ENCODE measurements at places on chromosomes 5 and 9.

DNA sequence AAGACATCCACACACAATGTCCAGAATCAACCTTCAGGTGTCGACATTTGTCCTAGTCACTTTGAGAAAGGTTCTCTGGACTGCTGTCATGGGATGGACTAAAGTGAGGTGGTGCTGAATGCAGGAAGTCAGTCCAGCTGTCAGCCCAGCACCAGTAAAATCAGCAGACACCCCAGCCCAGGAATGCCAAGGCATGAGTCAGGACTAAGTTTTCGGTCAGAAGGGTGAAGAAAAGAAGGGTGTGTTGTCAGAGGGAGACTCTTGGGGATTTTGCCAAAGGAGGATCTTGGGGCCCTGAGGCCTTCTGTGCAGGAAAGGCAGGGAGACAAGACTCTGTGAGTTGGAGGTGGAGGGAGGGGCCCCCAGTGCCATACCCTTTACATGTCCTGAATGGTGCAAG is 69.0 kb upstream of the XPA start:
- no peak for DNase-seq

DNA sequence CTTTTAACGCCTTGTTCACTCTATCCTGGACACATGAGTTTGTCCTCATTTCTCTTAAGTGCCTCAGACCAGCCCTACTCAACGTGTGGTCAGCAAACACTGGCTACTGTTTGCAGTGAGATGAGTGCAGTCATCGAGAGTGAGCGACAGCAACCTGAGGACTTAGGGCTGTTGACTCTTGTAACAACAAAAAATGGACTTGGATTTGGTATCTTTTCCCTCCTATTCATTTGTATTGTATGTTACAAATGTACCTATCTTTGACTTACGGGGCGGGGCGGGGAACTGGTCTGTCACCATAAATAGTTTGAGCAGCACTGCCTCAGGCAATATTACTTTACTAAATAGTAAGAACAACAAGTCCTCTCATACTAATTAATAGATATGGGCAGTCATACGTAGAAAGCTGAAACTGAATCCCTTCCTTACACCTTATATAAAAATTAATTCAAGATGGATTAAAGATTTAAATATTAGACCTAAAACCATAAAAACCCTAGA is 84.1 kb downstream of the TLE1 start:
- no peak for DNase-seq

DNA sequence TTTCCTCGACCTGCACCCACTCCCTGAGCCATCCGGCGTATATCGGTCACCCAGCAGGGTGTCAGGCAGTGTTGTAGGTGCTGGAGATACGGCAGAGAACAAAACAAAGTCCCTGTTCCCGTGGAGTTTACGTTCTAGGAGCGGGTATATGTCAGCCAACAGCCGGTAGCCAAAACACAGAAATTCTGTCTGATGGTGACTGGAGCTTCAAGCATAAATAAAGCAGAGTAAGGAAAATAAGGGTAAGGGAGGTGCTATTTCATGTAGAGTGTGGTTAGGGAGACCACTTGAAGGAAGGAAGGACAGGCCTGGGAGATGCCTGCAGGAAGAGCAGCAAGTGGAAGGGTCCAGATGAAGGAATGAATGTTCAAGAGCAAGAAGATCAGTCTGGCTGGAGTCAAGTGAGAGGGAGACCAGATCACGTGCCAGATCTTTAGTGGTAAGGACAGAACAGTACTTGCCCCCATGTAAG is 783 bp upstream of the ZFR start:
- no peak for DNase-seq

- DNase-seq: no peak
Measured at GRCh38 chr5:125281667-125282066, 535.2 kb upstream of the ZNF608 start.

DNA sequence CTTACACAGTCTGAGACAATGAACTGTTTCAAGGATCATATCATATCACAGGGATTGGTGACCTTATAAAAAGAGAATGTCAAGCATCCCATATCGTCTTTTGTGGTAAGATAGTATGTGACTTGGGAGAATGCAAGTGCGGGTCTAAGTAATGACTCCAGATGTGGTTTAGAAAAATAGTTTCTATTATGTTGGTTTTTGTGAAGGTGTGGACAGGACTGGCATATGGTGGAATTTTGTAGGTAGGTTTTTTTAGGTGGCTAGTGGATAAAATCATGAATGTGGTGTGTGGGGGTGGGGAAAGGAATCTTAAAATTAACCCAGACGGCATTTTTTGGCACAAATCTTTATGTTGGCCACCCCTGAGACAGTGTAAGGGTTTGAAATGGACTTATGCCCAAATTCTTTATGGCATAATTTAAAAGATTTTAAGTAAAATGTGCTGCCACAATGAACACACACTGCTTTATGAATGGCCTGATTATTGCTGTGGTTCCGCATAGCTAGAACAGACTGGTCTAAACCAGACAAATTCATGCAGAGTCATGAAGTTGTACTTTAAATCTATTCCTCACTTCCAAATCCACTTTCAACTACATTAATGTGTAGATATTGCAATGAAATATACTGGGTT is 204.8 kb upstream of the HAPLN1 start:
- no peak for DNase-seq

GRCh38 chr5:125874717-125875116 is 548.5 kb upstream of the GRAMD2B start:
- DNase-seq: no peak

- no peak for DNase-seq
Measured at GRCh38 chr5:1050423-1051365, 42.1 kb downstream of the NKD2 start.

DNA sequence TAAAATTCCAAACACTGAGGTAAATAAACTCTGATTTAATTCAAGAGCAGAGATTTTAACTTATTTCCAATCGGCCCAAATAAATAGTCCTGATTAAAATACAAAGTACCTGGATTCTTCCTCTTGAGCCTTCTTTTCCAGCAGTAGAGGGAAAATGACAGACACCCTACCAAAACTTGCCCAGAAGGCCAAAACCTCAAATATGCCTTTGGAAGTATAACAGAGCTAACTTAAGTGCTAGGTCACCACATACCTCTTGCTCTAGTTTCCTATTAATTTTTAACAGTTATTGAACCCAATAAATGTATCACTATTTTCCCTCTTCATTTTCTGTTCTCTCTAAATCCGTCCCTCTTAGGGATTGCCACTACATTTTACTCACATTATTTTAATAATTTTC is 1.4 kb downstream of the BAAT start:
- DNase-seq: no peak

- DNase-seq: no peak
Measured at GRCh38 chr5:83464261-83464660, 7.3 kb upstream of the VCAN start.

DNA sequence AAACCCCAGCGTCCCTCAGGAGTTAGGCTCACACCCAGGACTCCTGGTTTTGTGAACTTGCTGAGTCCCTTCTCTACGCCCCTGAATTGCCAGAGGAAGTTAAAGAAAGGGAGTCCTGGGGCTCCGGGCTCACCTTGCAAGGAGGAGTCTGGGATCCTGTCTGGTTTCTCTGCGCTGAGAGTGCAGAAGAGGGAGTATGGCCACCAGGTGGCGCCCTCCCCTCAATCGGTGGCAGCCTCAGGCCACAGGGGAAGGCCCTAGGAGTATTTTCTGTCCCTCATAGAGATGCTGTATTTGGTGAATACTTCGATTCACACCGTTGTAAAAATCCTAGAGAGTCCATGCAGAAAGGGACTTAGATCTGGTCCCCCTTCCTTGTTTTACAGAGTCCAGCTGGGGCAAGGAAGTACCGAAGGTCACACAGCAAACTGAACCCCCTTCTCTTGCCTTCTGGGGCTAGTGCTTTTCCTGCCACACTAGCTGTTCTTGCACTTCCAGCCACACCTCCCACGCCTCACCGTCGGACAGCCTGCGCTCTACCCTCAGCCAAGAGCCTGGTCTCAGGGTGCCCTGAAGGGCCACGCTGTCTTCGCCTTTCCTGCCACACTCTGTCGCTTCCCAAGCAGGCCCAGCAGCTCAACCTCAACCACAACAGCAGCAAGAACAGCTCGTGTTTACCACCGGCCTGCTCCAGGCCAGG is 10.2 kb downstream of the HAND1 start:
- DNase-seq: no peak

DNA sequence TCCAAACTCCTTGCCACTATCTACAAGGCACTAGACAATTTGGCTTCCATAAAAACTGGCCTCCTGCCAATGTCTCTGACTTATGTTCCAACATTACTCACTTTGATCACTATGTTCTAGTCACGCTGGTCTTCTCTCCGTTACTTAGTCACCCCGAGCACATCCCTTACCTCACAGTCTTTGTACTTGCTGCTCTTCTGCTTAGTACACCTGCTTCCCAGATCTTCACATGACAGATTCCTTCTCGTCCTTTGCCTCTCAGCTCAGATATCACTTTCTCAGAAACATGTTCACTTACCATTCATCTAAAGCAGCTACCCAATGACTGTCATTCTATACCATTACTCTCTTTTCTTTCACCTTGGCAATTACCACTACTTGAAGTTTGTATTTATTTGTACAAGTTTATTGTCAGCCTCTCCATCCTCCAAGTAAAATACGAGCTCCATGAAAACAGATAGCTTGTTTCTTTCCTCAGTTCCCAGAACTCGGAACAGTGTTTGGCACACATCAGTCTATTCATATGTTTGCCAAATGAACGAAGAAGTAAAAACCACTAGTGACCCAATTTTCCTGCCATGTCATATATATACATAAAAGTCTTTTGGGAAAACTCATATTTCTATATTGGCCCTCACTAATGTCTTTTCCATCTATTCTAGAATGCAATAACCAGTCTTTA is 5.9 kb upstream of the SLC22A5 start:
- no peak for DNase-seq

DNA sequence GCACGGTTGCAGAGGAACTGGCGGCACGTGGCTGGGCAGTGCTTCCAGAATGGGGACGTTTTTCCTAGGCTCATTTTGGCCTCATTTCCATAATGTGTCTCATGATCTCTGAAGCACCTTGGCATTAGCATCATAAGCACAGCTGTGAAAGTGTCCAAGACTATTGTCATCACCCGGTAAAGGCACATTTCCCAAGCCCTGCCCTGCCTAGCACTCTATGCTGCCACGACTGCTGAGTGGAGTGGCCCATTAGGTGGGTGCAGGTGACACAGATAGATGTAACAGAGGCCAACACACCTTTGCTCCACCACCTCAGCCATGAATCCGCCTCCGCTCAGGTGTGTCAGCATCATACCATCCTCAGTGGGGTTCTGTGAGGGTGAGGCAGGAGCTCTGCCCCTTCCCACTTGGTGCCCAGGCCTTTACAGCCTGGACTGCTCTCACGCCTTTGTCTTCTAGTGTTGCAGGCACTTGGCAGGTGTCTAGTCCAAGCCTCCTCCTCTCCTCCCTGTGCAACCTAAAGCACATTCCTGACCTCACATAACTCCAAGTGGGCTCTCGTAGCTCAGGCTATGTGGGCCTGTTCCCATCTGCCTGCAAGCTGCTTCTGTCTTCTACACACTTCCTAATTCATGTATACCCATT is 213.0 kb downstream of the FSTL4 start:
- DNase-seq: no peak

- no peak for DNase-seq
Measured at GRCh38 chr5:10669983-10670382, 91.1 kb downstream of the DAP start.

GRCh38 chr9:107750741-107751566 is 261.4 kb upstream of the KLF4 start:
- peak; percentile 29 for DNase-seq

GRCh38 chr9:99319048-99319447 is 97.0 kb downstream of the SEC61B start:
- DNase-seq: no peak

DNA sequence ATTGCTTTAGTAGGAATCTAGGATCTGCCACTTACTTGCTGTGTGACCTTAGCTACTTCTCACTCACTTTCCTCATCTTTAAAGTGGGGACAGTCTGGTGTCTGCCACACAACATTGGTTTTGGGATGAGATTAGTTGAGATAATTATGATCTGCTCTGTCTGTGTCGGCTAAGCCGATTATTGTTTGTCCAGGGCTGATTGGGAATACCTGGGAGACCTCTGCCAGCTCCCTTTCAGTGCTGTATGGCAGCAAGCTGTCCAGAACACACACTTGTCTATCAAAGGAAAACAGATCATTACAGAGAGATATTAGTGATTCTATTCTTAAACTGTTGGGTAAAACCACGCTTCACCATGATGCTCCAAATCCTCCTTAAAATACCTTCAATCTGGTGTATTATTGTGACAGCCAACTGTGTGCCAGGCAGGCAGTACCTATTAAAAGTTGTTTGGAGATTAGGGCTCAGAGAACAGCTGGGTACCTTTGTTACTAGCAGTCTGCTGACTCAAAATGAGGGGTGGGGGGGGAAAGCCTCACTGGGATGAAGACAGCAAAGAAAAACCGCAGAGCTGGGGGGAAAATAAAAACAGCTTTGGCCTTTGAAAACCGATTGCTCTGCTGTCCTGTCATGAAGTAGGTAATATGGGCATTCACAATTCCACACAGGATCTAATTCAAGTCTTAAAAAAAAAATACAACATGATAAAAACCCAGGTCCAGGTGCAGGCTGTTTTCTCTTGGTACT is 458.4 kb upstream of the C9orf72 start:
- DNase-seq: no peak
